ENCODE measurements at places on chromosomes 11 and 22. TPM values are rescaled to one million over a fixed set of nuclear protein-coding genes. Genes with fewer than 3 reads are reported as not detected.

GRCh38 chr11:14546672-14547071, 26.5 kb upstream of the PSMA1 start:
- H3K36me3 ChIP-seq: no peaks in the 10 kb centered on the region
- no peak for DNase-seq
- H3K4me1 ChIP-seq: peaks cover 4% of the 10 kb centered on the region

MS4A1 gene
- polyA plus RNA-seq: not detected

DNA sequence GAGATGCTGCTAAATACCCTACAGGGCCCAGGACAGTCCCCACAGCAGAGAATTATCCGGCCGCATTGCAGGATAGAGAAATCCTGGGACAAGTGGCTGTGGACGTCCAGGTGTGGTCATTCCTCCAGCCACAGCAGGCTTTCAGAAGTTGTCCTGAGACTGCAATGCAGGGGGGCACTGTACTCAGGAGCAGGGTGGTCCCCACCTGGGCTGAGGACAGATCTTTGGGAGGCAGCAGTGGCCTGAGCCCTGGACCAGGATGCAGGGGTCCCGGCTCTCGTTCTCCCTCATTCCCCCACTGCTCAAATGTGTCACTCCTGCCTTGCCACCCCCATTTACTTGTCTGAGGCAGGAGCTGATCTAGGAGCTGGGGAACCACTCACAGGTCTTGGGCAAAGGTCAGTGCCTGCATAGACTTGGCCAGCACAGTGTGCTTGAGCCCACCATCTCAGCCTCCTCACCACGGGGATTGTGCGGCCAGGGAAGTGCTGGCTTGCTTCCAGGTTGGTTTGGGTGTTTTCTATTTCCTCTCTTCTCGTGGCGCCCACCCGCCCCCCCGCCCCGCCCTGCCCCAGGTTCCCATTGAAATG, 15.3 kb downstream of the LINC01488 start:
- H3K36me3 ChIP-seq: no peaks in the 10 kb centered on the region
- H3K4me3 ChIP-seq: no peak overlapping the region
- peaks cover 56% of the 10 kb centered on the region for H3K4me1 ChIP-seq
- H3K27me3 ChIP-seq: no peaks in the 10 kb centered on the region
- DNase-seq: no peak

- peaks cover 31% of the 10 kb centered on the region for H3K27me3 ChIP-seq
- peaks cover 19% of the 10 kb centered on the region for H3K36me3 ChIP-seq
- no peak for DNase-seq
- peaks cover 16% of the 10 kb centered on the region for H3K4me1 ChIP-seq
- no peak overlapping the region for H3K27ac ChIP-seq
These were observed 1.8 kb downstream of the PGGHG start for GRCh38 chr11:290621-291231.

NNMT gene
- polyA plus RNA-seq: 0.87 TPM

MIOX gene
- not detected for polyA plus RNA-seq

- H3K27me3 ChIP-seq: peaks cover 3% of the 10 kb centered on the region
- no peaks in the 10 kb centered on the region for H3K4me1 ChIP-seq
- DNase-seq: no peak
- H3K36me3 ChIP-seq: no peaks in the 10 kb centered on the region
- no peak overlapping the region for H3K27ac ChIP-seq
These were observed 6.7 kb upstream of the CAPRIN1 start for GRCh38 chr11:34044664-34045485.

GRCh38 chr11:57224537-57224936, 12.5 kb downstream of the APLNR start:
- H3K36me3 ChIP-seq: no peaks in the 10 kb centered on the region
- no peaks in the 10 kb centered on the region for H3K4me1 ChIP-seq
- H3K4me3 ChIP-seq: no peak overlapping the region
- no peak overlapping the region for H3K27ac ChIP-seq
- no peaks in the 10 kb centered on the region for H3K27me3 ChIP-seq
- DNase-seq: no peak

STK33 gene
- 23.0 TPM for polyA plus RNA-seq

DNA sequence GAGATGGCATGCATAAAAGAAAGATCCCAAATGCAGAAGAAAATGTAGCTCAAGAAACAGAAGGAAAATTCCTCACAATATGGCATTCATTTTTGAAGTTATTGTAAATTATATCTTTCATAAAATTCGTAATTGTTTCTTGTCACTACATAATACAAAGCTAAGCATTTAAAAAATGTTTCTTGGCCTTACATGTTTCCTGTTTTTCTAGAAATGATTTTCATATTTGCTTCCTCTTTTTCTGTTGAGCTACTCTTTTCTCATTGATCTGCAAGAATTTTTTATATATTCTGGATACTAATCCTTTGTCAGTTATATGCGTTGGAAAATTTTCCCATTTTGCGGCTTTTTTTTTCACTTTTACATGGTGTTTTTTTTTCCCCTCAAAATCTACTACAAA, 48.0 kb downstream of the ENTHD1 start:
- H3K4me1 ChIP-seq: no peaks in the 10 kb centered on the region
- H3K27me3 ChIP-seq: no peaks in the 10 kb centered on the region
- DNase-seq: no peak
- no peak overlapping the region for H3K27ac ChIP-seq

ADM2 gene
- polyA plus RNA-seq: 0.11 TPM

DNA sequence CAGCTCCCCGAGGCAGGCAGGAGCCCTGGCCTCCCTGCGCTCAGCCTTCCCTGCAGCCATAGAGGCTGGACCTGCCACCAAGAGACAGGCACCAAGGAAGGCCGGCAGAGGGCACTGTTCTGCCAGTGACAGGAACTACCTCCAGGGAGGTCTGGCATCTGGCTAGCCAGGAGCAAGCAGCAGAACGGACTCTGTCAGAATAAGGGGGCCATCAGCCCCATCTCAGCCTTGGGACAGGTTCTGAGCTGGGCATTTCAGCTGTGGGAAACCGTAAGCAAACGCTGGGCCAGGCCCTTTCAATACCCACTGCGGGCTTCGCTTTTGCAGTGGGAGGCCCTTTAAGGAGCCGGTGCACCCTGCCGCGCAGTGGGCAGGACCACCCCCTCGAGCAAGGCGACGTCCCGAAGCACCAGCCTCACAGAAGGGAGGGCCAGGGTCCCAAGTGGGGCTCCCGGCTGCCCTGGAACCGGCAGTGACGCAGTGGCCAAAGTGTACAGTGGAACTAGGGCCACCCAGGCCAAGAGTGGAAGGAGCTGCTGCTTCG, 18.2 kb downstream of the IFT27 start:
- H3K27ac ChIP-seq: no peak overlapping the region
- H3K36me3 ChIP-seq: peaks cover 24% of the 10 kb centered on the region
- H3K4me1 ChIP-seq: peaks cover 23% of the 10 kb centered on the region

DNA sequence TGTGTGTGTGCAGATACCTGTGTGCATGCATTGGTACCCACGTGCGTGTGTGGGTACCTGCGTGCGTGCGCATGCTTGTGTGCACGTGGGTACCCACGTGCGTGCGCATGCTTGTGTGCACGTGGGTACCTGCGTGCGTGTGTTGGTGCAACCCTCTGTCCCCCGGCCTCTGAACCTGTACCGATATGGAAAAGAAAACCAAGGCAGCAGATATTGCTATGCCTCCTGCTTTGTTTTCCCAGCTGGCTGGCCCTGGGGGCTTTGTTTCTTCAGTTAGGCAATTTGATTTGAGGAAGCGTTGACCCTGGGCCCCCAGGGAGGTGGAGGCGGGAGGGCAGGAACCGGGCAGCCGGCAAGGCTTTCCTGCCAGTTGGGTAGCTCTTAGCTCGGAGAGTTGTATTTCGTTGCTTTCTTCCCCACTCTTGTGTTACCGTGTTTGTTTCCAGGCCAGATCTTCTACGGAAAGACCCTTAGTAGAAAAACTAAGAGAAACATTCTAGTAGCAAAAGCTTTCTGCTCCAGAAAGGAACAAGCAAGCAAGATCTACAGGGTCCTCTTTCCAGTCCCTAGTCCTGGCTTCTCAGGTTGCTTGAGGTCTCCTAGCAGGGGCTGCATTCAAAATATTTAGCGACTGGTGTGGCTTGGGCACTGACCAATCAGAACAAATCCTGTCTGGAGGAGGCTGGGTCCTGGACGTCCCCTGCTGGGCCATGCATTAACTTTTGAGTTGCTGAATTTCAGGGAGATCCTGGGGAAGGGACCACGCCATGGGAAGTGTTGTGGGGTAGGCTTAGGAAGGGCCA, 26.3 kb upstream of the SORL1-AS1 start:
- peaks cover 16% of the 10 kb centered on the region for H3K4me1 ChIP-seq
- H3K36me3 ChIP-seq: peaks cover 15% of the 10 kb centered on the region
- DNase-seq: no peak
- no peaks in the 10 kb centered on the region for H3K27me3 ChIP-seq
- H3K27ac ChIP-seq: no peak overlapping the region
- no peak overlapping the region for H3K4me3 ChIP-seq

- no peaks in the 10 kb centered on the region for H3K27me3 ChIP-seq
- H3K4me1 ChIP-seq: no peaks in the 10 kb centered on the region
- H3K4me3 ChIP-seq: no peak overlapping the region
- no peak overlapping the region for H3K27ac ChIP-seq
These were observed 1.6 kb downstream of the OR51F1 start for GRCh38 chr11:4768094-4768493.

ARVCF gene
- 121 TPM for polyA plus RNA-seq

CSNK2A3 gene
- 3.5 TPM for polyA plus RNA-seq

OTOG gene
- polyA plus RNA-seq: not detected

DNA sequence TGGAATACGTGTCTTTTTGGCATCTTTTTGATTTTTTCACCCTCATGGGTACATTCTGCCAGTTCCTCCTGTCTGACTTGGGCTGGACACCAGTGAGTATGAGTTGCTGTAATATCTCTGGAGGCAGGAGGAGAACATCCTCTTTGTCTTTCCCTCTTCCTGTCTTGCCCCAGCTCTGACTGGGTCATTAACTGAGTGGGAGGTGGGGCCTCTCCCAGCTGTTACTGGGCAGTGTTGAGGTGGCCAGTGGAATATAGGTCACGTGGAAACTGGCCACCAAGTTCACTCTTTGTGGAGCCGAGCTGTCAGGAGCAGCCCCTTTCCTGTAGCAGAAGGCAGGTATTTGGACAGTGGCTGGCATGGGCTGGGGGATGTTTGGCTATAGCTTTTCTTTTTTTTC, 2.2 kb downstream of the GLB1L2 start:
- peaks cover 14% of the 10 kb centered on the region for H3K4me1 ChIP-seq
- DNase-seq: no peak
- H3K36me3 ChIP-seq: peaks cover 2% of the 10 kb centered on the region
- no peak overlapping the region for H3K27ac ChIP-seq
- no peak overlapping the region for H3K4me3 ChIP-seq

TBC1D10A gene
- 24.5 TPM for polyA plus RNA-seq

DNA sequence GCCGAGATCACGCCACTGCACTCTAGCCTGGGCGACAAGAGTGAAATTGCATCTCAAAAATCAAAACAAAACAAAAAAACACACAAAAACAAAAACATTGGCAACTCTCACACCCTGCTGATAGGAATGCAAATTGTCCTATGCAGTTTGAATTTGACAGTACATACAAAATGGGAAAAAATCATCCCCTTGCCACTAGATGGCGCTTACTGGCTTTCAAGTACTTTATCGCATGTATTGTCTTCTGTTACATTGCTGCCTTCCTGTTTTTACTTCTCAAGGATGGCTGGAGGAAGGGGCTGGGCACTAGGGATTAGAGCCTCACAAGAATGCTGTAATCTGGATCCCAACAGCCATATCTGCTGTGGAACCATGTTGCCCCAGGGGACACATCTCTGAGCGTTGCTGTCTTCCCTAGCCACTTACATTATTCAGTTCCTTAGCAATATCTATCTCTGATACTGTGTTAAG, 59.4 kb upstream of the A4GALT start:
- no peaks in the 10 kb centered on the region for H3K4me1 ChIP-seq
- H3K4me3 ChIP-seq: no peak overlapping the region
- no peak overlapping the region for H3K27ac ChIP-seq
- DNase-seq: peak; percentile 68
- H3K27me3 ChIP-seq: no peaks in the 10 kb centered on the region
